ENCODE measurements at places on chromosomes 7 and 10.

DNA sequence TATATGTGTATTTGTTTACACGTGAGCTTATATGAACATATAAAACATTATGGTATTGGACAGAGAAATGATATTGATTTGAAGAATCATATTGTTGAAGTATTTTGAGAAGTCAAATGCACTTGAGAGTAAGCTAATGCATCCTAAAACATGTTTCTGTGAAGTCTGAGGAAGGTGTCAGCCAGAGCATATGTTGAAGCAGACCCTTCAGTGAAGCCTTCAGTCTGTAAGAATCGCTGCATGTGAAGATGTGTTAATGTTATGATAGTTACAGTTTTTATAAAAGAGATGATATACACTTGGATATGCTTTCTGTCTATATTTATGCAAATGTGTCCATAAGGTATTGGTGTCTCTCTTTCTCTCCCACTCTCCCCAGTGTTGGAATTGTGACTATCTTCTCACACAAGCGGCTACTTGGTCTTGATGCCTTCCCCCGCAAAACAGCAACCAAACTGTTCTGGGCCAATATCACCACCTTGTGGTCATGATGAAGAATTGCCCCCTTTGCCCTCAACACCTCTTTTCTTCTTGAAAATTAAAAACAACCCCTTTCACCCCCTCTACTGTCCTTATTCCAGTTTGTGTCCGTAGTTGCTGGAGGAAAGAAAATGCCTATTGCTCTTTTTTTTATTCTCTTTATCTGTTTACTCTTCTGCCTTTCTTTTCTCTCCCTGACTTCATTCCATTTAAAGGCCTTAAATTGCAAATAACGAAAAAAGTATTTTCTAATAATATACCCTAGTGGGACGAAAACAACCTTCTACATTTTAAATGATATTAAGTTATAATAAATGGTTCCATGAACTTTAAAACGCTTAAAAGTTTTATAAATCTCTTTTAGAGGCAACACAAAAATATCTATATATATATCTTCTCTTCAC is 64.9 kb downstream of the IKZF1 start:
- no peak for DNase-seq

- no peak for DNase-seq
These were observed 40.5 kb downstream of the ERCC6 start for GRCh38 chr10:49498425-49498824.

DNA sequence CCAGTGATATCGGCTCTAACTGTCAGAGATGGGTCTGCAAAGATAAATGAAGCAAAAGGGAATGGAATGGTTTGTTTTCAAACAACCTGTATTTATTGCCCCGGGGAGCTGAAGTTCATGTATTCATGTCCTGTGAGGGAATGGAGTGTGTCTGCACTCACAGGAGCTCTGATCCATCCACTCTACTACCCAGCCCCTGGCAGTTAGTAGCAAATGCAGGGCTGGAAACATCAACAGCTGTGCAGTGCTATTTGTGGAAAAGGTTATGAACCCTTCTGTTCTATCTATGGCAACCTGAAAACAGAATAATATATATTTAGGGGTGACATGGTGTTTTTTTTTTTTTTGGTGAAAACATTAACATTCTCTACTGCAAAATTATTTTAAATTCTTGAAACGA is 9.8 kb downstream of the AGR2 start:
- no peak for DNase-seq

GRCh38 chr7:90574146-90574819 is 21.8 kb upstream of the CDK14 start:
- no peak for DNase-seq

GRCh38 chr7:55303220-55303619 is 61.9 kb upstream of the LANCL2 start:
- no peak for DNase-seq

DNA sequence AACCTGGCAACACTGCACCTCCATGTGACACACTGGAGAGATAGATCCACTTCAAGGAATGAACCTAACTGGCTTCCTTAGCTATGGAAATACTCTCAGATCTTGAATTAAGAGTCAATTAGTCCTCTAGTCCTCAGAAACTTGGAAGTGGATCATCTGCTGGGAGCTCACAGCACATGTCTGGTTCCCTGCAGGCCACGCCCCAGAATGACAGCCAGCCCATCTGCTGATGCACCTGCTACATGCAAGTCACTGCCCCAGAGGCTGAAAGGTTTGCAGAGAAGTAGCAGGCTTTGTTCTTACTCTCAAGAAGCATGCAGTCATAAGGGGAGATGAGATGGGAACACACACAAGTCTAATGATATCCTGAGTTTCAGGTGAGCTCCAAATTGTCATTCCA is 275.9 kb downstream of the SKAP2 start:
- no peak for DNase-seq

- DNase-seq: no peak
These were observed 35.1 kb downstream of the SEM1 start for GRCh38 chr7:96674565-96674964.

- DNase-seq: no peak
These were observed 1214.9 kb downstream of the XPNPEP1 start for GRCh38 chr10:108708363-108708762.

- DNase-seq: no peak
These were observed 207.6 kb downstream of the PHTF2 start for GRCh38 chr7:78006063-78006755.

All from activated T-cell treated with anti-CD3 and anti-CD28 coated beads for 4 hours (primary cell).